ENCODE measurements at places on chromosomes 4 and X.
A peak's percentile ranks its signal among the peaks of the same experiment; 100 is the strongest.

GRCh38 chr4:163384434-163384833, 40.7 kb downstream of the NPY5R start:
- no peak overlapping the region for H3K4me3 ChIP-seq
- DNase-seq, result no peak
- no peaks in the 10 kb centered on the region for H3K4me1 ChIP-seq

DNA sequence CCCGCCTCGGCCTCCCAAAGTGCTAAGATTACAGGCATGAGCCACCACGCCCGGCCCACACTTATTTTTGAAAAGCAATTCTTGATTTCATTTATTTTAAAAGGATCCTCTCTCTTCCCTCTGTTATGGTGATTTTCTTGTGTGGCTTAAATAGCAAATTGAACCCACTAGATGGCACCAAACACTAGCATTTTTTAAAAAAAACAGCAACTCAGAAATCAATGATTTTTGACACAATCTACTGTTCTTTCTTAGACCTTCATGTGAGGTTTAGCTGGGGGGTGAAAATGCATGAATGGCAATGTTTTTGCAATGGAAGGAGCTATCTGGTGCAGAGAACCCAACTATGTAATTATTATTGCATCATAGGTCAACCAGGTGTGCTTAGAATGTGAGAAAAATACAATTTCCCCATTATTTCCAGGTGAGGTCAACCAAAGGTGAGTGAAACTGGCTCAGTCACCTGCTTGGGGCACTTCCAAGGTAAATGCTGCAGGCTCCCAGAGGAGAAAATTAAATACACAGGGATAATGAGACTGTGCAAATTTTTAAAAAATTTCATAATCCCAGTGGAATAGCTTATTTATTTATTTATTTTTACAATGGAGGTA, 226.7 kb upstream of the PRKX start:
- H3K36me3 ChIP-seq, result no peaks in the 10 kb centered on the region
- H3K4me1 ChIP-seq, result no peaks in the 10 kb centered on the region
- peak; percentile 15 for DNase-seq
- no peak overlapping the region for H3K27ac ChIP-seq
- H3K4me3 ChIP-seq, result no peak overlapping the region

- no peaks in the 10 kb centered on the region for H3K27me3 ChIP-seq
- no peak overlapping the region for H3K4me3 ChIP-seq
- no peak for DNase-seq
- no peaks in the 10 kb centered on the region for H3K36me3 ChIP-seq
These were observed 171.6 kb downstream of the NR3C2 start for GRCh38 chr4:148270630-148271029.

- no peaks in the 10 kb centered on the region for H3K36me3 ChIP-seq
- no peak overlapping the region for H3K27ac ChIP-seq
- no peak overlapping the region for H3K4me3 ChIP-seq
These were observed 293.3 kb upstream of the TBX22 start for GRCh38 chrX:79721234-79721633.

- DNase-seq, result peak; percentile 64
- peaks cover 18% of the 10 kb centered on the region for H3K4me1 ChIP-seq
- no peaks in the 10 kb centered on the region for H3K36me3 ChIP-seq
- H3K27me3 ChIP-seq, result no peaks in the 10 kb centered on the region
These were observed 57.1 kb upstream of the EFHC2 start for GRCh38 chrX:44400588-44400987.

- no peaks in the 10 kb centered on the region for H3K27me3 ChIP-seq
- no peak overlapping the region for H3K4me3 ChIP-seq
- H3K4me1 ChIP-seq, result peaks cover 2% of the 10 kb centered on the region
- H3K36me3 ChIP-seq, result no peaks in the 10 kb centered on the region
- no peak for DNase-seq
These were observed 11.0 kb upstream of the TNIP2 start for GRCh38 chr4:2767046-2767704.

GRCh38 chrX:147180886-147181285, 366.3 kb upstream of the CXorf51A start:
- no peak for DNase-seq
- H3K36me3 ChIP-seq, result no peaks in the 10 kb centered on the region
- no peak overlapping the region for H3K27ac ChIP-seq
- no peak overlapping the region for H3K4me3 ChIP-seq
- H3K4me1 ChIP-seq, result no peaks in the 10 kb centered on the region

DNA sequence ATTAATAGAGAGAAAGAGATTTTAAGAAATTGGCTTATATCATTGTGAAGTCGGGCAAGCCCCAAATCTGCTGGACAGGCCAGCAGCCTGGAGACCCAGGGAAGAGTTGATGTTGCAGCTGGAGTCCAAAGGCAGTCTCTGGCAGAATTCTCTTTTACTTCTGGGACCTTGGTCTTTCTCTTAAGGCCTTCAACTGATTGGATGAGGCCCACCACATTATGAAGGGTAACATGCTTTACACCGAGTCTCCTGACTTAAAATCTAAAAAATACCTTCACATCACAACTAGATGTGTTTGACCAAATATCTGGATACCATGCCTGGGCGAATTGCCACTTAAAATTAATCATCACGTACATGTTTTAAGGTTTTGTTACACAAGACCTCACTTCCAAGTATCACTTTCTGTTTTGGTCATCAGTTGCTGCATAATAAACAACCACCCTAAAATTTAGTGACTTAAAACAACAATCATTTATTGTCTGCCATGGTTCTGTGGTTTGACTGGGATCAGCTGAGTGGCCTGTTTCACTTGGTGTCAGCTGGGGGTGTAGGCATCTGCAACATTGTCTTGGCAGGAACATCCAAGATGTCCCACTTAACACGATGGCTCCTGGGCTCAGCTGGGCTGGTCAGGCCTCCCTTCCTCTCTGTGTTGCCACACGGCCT, 3.4 kb downstream of the CD38 start:
- no peak overlapping the region for H3K4me3 ChIP-seq
- no peak for DNase-seq
- H3K27me3 ChIP-seq, result no peaks in the 10 kb centered on the region
- H3K36me3 ChIP-seq, result no peaks in the 10 kb centered on the region

- no peaks in the 10 kb centered on the region for H3K36me3 ChIP-seq
- H3K4me1 ChIP-seq, result no peaks in the 10 kb centered on the region
- no peak for DNase-seq
- peak overlapping the region; percentile 73 for H3K4me3 ChIP-seq
These were observed 210.3 kb upstream of the SPIN4 start for GRCh38 chrX:63561425-63561824.

DNA sequence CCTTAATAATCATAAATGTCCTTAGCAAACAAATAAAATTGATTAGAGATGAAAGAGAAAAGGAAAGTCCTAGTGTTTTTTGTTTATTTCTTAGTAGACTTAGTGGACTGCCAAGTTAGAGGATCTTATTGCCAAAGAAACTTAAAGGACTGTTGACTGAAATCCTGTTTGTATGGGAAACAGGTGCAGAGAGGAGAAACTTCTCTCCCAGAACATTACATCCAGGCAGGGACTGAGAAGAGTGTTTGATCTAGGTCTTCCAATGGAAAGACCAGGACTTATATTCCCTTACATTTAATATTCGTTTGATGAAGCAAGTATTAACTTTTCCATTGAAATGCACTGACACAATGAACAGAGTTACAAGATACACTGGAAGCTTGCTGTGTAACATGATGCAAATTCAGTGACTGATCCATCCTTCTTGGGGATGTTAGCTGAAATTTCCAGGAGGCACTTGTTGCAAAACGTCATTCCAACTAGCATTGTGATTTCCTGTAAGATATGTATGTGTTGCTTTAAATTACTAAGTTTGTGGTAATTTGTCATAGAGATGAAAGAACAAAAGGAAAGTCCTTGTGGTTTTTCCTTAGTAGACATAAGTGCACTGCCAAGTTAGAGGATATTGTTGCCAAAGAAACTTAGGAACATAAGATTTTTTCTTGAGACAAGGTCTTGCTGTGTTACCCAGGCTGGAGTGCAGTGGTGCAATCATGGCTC, 505.6 kb downstream of the STIM2 start:
- H3K36me3 ChIP-seq, result no peaks in the 10 kb centered on the region
- no peaks in the 10 kb centered on the region for H3K27me3 ChIP-seq
- H3K4me3 ChIP-seq, result no peak overlapping the region
- H3K27ac ChIP-seq, result no peak overlapping the region
- no peaks in the 10 kb centered on the region for H3K4me1 ChIP-seq

GRCh38 chr4:152817331-152817730, 37.6 kb downstream of the ARFIP1 start:
- no peaks in the 10 kb centered on the region for H3K36me3 ChIP-seq
- H3K4me1 ChIP-seq, result no peaks in the 10 kb centered on the region
- H3K27me3 ChIP-seq, result no peaks in the 10 kb centered on the region
- DNase-seq, result no peak
- H3K4me3 ChIP-seq, result no peak overlapping the region
- no peak overlapping the region for H3K27ac ChIP-seq

- H3K27me3 ChIP-seq, result no peaks in the 10 kb centered on the region
- H3K27ac ChIP-seq, result no peak overlapping the region
- no peaks in the 10 kb centered on the region for H3K4me1 ChIP-seq
- no peaks in the 10 kb centered on the region for H3K36me3 ChIP-seq
- no peak overlapping the region for H3K4me3 ChIP-seq
These were observed 682.9 kb upstream of the GALNTL6 start for GRCh38 chr4:171130256-171130801.

DNA sequence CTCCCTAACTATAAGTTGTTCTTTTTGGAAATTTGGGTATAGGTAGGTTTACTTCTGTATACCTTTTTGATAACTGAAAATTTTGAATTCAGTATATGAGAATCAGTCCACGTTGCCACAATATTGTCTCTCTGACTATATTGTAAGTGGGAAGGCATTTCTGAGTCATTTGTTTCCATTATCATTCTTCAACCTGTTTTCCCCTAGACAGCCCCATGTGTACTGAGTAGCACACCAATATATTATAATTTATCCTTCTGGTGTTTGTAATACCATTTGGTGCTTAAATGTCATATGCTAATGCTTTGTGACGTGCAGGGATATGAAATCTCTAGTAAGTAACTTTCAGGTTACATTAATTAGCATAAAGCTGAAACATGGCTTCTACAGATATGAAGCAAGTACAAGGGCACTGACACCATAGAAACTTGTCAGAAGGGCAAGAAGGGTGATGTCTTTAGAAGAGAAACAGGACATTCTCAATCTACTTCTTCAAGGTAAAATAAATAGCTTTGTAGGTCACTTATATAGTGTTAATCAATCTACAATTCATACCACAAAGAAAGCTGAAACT, 27.7 kb downstream of the PAK3 start:
- 0 out of 2 replicates have a peak, but pooled peaks cover 2% of the 10 kb centered on the region for H3K27me3 ChIP-seq
- no peak overlapping the region for H3K27ac ChIP-seq
- DNase-seq, result no peak
- no peak overlapping the region for H3K4me3 ChIP-seq
- H3K36me3 ChIP-seq, result no peaks in the 10 kb centered on the region

DNA sequence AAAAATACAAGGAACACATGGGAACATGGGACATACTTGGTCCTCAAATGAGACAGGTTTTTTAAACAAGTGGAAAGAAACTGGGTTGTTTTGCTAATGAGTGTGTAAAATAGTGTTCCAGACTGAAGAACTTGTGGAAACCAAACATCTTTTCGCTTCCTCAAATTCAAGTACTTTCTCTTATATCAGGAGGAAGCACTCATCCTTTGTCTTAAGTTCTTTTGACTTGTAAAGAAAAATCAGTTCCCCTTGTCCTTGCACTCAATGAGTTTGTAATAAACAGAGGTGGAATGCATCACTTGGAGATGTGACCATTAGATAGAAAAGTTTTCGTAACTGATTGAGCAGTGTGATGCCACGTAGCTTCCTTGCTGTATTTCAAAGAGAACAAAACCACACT, 101.1 kb downstream of the PHOX2B start:
- no peak for DNase-seq
- H3K36me3 ChIP-seq, result no peaks in the 10 kb centered on the region
- no peak overlapping the region for H3K4me3 ChIP-seq
- no peaks in the 10 kb centered on the region for H3K27me3 ChIP-seq

DNA sequence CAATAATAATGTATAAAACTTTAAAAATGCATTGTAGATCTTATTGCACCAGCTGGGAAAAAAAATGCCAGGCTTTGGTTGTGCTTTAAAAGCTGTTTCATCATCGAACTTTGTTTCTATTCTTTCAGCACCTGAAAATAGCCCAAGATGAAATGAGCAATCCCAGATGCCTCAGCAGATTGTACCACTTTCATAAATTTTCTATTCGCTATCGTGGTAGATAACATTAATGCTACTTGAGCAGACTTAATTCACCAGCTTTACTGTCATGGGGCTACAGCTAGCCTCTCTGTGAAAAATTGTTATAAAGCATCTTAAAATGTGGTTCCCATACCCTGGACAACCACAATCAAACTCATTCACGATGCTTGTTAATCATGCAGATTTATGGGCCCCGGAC, 599.6 kb upstream of the HS3ST1 start:
- no peak for DNase-seq
- H3K36me3 ChIP-seq, result no peaks in the 10 kb centered on the region
- no peak overlapping the region for H3K4me3 ChIP-seq

GRCh38 chr4:153413842-153414241, 52.3 kb upstream of the TMEM131L start:
- no peak overlapping the region for H3K4me3 ChIP-seq
- no peak for DNase-seq
- H3K4me1 ChIP-seq, result no peaks in the 10 kb centered on the region
- H3K27me3 ChIP-seq, result no peaks in the 10 kb centered on the region
- H3K36me3 ChIP-seq, result no peaks in the 10 kb centered on the region

GRCh38 chr4:119517361-119518229, 111.0 kb downstream of the PDE5A start:
- peaks cover 6% of the 10 kb centered on the region for H3K36me3 ChIP-seq
- DNase-seq, result no peak
- no peak overlapping the region for H3K27ac ChIP-seq
- H3K27me3 ChIP-seq, result no peaks in the 10 kb centered on the region
- no peaks in the 10 kb centered on the region for H3K4me1 ChIP-seq

DNA sequence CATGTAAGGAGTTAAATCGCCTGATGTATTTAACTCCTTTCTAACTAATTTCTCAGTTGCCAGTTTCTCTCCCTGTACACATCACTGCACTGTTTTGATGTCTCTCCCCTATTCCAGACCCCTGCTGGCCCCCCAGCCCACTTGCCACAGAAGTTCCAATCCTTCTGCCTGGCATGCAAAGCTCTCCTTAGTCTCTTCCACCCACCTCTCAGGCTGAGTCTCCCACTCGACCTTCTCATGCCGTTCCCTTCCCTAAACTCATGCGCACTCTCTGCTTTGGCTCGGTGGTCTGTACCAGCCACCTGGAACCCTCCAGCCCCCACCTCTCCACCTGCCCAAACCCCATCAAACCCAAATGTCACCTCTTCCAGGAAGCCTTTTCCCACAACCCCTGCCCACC, 56.9 kb downstream of the APLN start:
- no peaks in the 10 kb centered on the region for H3K36me3 ChIP-seq
- H3K4me3 ChIP-seq, result no peak overlapping the region
- peaks cover 4% of the 10 kb centered on the region for H3K4me1 ChIP-seq
- no peak for DNase-seq
- H3K27me3 ChIP-seq, result no peaks in the 10 kb centered on the region
